ENCODE measurements at places on chromosomes 2 and 18.

DNA sequence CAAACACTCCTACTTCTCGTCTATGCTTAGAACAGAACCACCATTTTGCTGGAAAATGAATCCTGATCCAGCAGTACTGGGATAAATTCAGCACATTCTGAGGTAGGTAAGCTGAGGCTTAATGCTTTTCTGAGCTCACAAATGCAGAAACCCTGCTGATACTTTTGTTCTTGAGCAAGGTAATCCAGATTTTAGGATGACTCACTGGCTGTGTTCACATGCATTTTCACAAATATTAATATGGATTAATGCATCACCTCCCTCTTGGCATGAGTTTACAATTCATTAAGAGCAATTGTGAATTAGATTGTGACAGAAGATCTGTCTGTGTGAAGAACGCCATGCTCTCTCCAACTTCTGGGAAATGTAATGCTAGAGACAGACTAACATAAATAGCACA, 42.2 kb downstream of the RAD51AP2 start:
- no peak for DNase-seq

- DNase-seq: no peak
Observed at GRCh38 chr18:79046522-79046921, 22.7 kb upstream of the ATP9B start.

- DNase-seq: no peak
Observed at GRCh38 chr2:64854773-64855237, 134.4 kb upstream of the SLC1A4 start.

DNA sequence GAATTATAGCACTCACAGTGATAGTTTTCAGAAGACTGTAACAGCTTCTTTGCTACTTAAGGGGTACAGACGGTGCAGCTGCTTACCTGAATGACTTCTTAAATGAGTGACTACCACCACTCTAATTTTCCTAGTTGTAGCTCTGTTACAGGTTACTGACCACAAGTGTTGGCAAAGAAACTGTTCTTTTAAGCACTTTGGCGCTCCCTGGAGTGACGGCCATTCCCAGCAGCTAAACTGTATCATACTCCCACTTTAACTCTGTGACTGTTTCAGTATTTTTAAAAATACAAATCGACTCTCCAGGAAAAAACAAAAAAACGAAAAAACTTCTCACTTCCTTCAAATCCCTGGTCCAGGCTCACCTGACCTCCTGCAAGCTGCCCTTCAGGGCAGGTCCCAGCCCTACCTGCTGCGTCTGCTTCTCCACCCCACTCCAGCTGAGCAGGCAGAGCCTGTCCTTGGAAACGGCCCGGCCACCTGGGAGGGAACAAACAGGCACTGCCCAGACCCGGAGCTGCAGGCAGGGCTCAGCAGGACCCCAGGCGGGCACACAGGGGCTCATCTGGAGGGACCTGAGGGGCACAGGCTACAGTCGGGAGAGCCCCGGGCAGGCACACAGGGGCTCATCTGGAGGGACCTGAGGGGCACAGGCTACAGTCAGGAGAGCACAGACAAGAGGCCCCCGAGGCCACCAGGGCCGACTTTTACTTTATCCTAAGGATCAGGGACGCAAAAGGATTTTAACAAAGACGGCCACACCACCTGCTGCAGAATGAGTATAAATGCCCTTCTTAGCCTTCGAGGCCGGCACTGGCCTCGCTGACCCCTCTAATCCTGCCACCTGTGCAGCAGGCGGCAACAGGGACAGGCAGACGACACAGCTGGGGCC, 24.5 kb downstream of the SLC66A2 start:
- DNase-seq: no peak

DNA sequence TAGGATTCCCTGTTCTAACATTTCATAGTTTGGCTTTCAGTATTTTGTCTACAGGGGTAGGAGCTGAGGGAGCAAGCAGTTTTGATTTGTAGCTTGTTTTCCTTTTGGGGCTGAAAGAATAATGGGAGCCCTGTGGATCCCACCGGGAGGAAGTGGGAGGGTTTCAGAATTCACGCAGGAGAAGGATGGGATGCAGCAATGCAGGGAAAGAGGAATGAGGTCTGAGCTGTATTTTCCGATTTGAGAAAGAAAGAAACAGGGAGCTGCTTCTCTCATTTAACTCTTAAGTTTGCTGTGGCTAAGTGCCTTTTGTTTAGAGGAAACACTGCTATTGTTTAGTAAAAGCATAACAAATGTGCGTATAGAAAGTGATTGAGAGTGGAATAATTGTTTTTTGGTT, 141.0 kb downstream of the ADCYAP1 start:
- no peak for DNase-seq

DNA sequence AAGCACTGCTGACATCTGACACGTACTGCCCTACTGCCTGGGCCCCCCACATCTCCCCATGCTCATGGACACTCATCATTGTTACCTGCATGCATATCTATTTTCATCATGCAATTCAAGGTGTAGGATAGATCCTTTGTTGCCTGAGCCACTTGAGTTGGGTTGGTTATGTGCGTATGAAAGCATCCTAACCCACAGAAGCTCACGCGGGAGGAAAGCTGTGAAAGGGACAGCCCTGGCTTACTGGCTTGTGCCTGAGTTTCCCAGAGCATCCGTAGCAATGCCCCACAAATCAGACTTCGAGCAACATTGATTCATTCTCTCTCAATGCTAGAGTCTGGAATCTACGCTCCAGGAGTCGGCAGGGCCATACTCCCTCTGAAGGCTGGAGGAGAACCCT, 285.5 kb downstream of the PHLPP1 start:
- no peak for DNase-seq

- no peak for DNase-seq
Observed at GRCh38 chr2:108084311-108084710, 98.0 kb downstream of the SLC5A7 start.

DNA sequence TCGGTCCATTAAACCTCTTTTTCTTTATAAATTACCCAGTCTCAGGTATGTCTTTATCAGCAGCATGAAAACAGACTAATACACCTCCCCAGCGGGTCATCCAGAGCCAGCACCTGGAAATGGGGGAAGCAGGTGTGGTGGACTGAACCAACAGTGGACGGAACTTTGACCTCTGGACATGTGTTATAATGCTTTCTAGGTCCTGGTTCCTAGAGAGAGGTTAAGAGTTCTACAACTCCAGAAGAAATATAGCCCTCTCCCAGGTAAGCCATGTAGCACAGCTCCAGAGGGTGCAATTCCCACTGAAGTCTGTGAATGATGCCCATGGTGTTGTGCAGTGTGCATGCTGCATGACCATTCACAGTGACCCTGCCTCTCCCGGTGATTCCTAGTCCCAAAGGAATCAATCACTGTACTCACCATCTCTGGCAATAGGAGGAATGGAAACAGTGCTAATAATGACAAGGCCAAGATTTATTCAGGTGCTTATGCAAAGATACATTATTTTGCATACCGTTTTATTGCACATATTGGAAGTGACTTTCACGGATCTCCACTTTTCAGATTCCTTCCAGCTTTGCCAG, 45.2 kb upstream of the MYO1B start:
- DNase-seq: no peak
